ENCODE measurements at places on chromosomes 3 and 15. TPM values are rescaled to one million over a fixed set of nuclear protein-coding genes. Genes with fewer than 3 reads are reported as not detected.

The GUCA1C gene
- 0.43 TPM for polyA plus RNA-seq

The PCSK6 gene
- 1.5 TPM for polyA plus RNA-seq

The P2RY14 gene
- polyA plus RNA-seq, result not detected

The KIF15 gene
- polyA plus RNA-seq, result 4.9 TPM

The SNURF gene
- polyA plus RNA-seq, result 8.6 TPM

The AP3B2 gene
- 0.57 TPM for polyA plus RNA-seq

The RASGRP1 gene
- not detected for polyA plus RNA-seq

The GPR176 gene
- polyA plus RNA-seq, result 18.3 TPM

The GOLGA6L7 gene
- not detected for polyA plus RNA-seq

The ARPP21 gene
- polyA plus RNA-seq, result not detected

The HRH1 gene
- polyA plus RNA-seq, result 3.3 TPM

The CCDC50 gene
- 35.1 TPM for polyA plus RNA-seq

Data from foreskin keratinocyte (primary cell).